ENCODE measurements at places on chromosomes 3 and 15.

DNA sequence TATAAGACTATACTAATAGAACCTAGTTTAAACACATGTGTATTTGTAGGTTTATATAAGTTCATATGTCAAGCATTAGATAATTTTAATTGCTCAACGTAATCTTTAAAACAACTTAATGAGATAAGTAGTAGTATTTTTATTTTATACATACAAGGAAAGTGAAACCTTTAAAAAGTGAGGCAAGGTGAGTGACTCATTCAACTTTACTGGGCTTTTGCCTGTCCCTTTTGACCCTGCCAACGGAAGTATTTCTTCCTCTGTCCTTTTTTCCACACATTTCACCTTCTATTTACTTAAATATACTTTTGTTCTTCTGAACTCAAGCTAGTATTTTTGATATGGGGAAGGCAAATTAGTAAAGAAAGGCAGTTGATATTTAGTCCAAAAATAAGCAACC is 78.5 kb downstream of the KBTBD8 start:
- DNase-seq = no peak
- H3K4me3 ChIP-seq = no peak overlapping the region
- H3K36me3 ChIP-seq = no peaks in the 10 kb centered on the region
- H3K27ac ChIP-seq = no peak overlapping the region
- H3K27me3 ChIP-seq = no peaks in the 10 kb centered on the region
- H3K4me1 ChIP-seq = peaks cover 10% of the 10 kb centered on the region

DNA sequence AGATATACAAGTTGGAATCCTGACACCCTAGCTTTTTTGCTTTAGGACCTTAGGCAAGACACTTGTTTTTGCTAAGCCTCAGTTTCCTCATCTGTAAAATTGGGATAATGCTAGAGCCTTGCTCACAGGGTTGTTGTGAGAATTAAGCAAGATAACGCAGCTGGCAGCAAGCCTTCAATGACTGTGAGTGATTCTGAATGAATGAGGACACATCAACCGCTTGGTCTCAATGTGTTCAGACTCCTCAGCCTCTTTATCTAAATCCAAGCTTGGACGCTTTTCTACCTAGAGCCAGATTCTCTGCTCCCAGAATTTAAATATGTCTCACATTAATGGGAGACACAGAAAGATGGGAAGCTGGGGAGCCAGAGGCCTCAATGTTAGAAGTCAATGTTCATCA is 11.8 kb upstream of the TLE3 start:
- peaks cover 36% of the 10 kb centered on the region for H3K4me1 ChIP-seq
- H3K27ac ChIP-seq = no peak overlapping the region
- no peak for DNase-seq

GRCh38 chr3:181756645-181757297 is 45.0 kb downstream of the SOX2 start:
- H3K27ac ChIP-seq = peak overlapping the region; percentile 95
- H3K4me3 ChIP-seq = peak overlapping the region; percentile 17
- peak; percentile 15 for DNase-seq
- H3K27me3 ChIP-seq = no peaks in the 10 kb centered on the region

DNA sequence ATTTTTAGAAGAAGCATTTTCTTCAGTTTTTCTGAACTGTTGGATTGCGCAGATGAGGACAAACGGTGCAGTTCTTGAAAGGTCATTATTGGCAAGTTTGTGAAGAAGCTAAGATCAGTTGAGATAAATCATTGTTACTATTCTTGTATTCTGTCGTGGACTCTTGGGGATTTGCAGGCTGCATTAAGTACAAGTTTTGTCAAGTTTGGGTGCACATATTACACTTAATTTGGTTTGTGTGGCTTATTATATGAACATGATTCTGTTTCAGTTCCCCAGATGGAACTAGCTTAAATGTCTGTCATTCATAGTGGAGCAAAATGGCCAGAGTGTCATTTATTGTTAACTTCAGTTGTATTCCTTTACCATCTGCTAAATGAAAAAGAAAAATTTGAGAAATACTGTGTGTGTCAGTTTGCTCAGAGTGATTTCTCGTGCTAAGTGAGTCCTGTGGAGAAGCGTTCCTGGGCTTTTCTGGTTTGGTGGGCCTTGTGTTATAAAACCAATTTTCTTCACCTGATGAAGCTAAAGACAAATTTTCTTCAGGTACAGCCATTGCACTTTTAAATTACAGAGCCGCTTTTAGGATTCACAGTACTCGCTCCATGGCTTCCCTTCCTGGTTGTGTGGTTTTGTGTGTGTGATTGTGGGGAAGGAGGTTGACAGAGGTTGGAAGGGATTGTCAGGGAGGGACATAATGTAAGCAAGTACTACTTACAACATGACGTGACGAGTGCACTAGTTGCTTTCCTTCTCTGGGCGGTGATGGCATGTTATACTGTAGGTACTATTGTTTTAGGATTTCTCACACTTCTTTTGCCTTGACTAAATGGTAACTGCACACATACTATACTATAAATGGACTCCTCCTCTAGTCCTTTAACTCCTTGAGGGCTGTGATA is 1.7 kb downstream of the AKAP13 start:
- H3K36me3 ChIP-seq = peaks cover 21% of the 10 kb centered on the region
- peak overlapping the region; percentile 85 for H3K4me3 ChIP-seq
- no peak overlapping the region for H3K27ac ChIP-seq
- peaks cover 49% of the 10 kb centered on the region for H3K4me1 ChIP-seq
- peaks cover 4% of the 10 kb centered on the region for H3K27me3 ChIP-seq

GRCh38 chr15:90221246-90221900 is 12.4 kb downstream of the CIB1 start:
- peaks cover 43% of the 10 kb centered on the region for H3K36me3 ChIP-seq
- no peak overlapping the region for H3K4me3 ChIP-seq
- DNase-seq = peak; percentile 63
- H3K4me1 ChIP-seq = peaks cover 10% of the 10 kb centered on the region
- H3K27ac ChIP-seq = no peak overlapping the region

- H3K4me1 ChIP-seq = peaks cover 35% of the 10 kb centered on the region
- DNase-seq = no peak
- H3K36me3 ChIP-seq = no peaks in the 10 kb centered on the region
- no peak overlapping the region for H3K4me3 ChIP-seq
- peaks cover 41% of the 10 kb centered on the region for H3K27me3 ChIP-seq
Measured at GRCh38 chr3:195005251-195005620, 265.7 kb downstream of the XXYLT1 start.

DNA sequence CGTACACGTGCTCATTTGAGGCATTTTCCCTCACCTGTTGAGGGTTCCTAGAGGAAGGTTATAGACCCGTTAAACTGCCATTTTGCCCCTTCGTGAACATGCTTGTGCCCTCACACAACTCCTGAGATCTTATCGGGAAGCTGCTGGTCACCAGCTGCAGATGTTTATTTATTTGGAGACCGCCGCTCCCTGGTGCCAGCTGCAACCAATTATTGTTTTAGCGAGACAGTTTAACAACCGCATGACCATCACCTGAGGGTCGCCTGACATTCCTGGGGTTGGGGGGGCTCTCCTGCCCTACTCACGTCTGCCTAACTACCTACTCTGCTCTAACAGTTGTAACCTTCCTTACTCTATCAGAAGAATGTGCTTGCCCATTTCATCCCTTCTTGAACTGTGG is 292.5 kb downstream of the MCTP2 start:
- no peaks in the 10 kb centered on the region for H3K36me3 ChIP-seq
- DNase-seq = peak; percentile 8
- no peak overlapping the region for H3K4me3 ChIP-seq
- no peaks in the 10 kb centered on the region for H3K27me3 ChIP-seq
- no peak overlapping the region for H3K27ac ChIP-seq

GRCh38 chr3:52682016-52682415 is 3.7 kb downstream of the PBRM1 start:
- peaks cover 47% of the 10 kb centered on the region for H3K4me1 ChIP-seq
- H3K27ac ChIP-seq = peak overlapping the region; percentile 36
- H3K4me3 ChIP-seq = peak overlapping the region; percentile 48
- H3K27me3 ChIP-seq = no peaks in the 10 kb centered on the region
- peaks cover 41% of the 10 kb centered on the region for H3K36me3 ChIP-seq

GRCh38 chr3:45181496-45181895 is 35.3 kb upstream of the CDCP1 start:
- H3K27me3 ChIP-seq = peaks cover 2% of the 10 kb centered on the region
- H3K4me1 ChIP-seq = peaks cover 43% of the 10 kb centered on the region
- H3K36me3 ChIP-seq = no peaks in the 10 kb centered on the region

DNA sequence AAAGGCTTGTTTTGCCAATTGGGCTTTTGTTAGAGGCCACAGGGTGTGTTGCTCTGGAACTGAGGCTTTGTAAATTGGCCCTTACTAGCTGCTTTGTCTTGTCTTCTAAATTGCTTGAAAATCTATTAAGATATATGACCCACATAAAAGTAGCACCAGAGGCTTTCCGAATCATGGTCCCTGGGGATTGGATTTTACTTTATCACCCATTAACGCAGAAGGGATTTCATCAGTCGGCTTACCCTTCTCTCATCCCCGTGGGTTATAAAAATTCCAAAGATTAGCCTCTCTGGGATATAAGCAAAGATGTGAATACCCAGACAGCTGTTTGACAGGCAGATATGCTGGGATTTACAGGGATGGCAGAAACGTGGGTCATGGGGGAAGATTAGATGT is 98.3 kb upstream of the CHL1 start:
- H3K4me1 ChIP-seq = peaks cover 38% of the 10 kb centered on the region
- H3K36me3 ChIP-seq = no peaks in the 10 kb centered on the region
- no peak overlapping the region for H3K4me3 ChIP-seq
- H3K27me3 ChIP-seq = no peaks in the 10 kb centered on the region

DNA sequence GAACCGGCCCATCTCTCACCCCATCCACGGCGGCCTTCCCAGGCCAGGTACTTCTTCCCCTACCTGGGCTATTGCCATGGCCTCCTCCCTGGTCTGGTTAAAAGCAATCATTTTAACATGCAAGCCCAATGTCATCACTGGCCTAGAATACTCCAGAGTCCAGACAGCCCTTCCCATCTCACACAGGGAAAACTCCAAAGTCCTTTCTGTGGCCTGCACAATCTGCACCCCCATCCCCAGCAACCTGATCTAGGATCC is 45.8 kb upstream of the SLCO2A1 start:
- no peak for DNase-seq
- H3K36me3 ChIP-seq = peaks cover 6% of the 10 kb centered on the region
- H3K4me3 ChIP-seq = no peak overlapping the region
- H3K4me1 ChIP-seq = peaks cover 24% of the 10 kb centered on the region
- no peak overlapping the region for H3K27ac ChIP-seq
- no peaks in the 10 kb centered on the region for H3K27me3 ChIP-seq

- H3K4me3 ChIP-seq = no peak overlapping the region
- peaks cover 20% of the 10 kb centered on the region for H3K27me3 ChIP-seq
- peak; percentile 34 for DNase-seq
- H3K36me3 ChIP-seq = peaks cover 36% of the 10 kb centered on the region
- peaks cover 15% of the 10 kb centered on the region for H3K4me1 ChIP-seq
Measured at GRCh38 chr3:8996681-8997121, 33.4 kb upstream of the RAD18 start.

GRCh38 chr3:183496311-183496710 is 59.2 kb downstream of the KLHL6 start:
- no peak overlapping the region for H3K4me3 ChIP-seq
- no peak overlapping the region for H3K27ac ChIP-seq
- H3K36me3 ChIP-seq = no peaks in the 10 kb centered on the region
- H3K27me3 ChIP-seq = peaks cover 7% of the 10 kb centered on the region
- DNase-seq = no peak
- peaks cover 8% of the 10 kb centered on the region for H3K4me1 ChIP-seq

DNA sequence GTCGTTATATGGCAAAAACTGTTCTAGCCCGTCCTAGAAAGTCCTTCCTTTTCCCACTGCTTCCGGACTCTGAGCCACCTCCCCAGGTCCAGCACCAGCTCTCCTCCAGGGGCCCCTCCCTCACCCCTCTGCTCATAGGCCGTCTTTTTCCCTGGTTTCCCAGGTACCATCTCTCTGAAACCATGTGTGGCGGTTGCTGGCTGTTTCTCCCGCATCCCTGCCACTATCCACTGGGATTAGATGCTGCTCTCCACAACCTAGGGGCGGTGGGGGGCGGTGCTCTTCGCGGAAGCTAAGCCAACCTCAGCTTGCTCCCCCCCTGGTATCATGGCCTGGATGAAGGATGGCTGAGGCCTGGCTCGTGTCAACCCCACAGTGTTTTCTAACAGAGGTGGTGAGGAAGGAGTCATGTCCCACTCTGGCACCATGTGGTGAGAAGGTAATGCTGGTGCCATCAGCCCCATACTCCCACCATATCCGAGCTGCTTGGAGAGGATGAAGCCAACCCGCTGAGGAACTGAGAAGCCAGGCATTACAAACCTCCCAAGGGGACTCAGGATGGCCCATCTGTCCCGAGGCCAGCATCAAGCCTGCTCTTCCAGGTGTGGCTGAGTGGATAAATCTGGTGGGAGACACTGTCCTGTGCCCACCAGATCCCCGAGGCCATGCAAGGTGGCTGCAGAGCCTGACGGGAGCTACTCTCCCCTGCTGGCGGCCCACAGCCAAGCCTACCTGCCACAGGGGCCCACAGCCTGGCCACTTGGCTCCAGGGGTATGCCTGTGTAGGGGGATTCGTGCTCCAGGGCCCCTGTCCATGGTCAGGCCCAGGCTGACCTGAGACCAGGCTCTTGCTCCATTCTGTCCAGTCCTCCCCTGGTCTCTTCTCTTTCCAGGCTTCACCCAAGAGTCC is 27.9 kb upstream of the SLC41A3 start:
- H3K27ac ChIP-seq = no peak overlapping the region
- H3K4me3 ChIP-seq = no peak overlapping the region
- peaks cover 11% of the 10 kb centered on the region for H3K4me1 ChIP-seq
- no peak for DNase-seq

DNA sequence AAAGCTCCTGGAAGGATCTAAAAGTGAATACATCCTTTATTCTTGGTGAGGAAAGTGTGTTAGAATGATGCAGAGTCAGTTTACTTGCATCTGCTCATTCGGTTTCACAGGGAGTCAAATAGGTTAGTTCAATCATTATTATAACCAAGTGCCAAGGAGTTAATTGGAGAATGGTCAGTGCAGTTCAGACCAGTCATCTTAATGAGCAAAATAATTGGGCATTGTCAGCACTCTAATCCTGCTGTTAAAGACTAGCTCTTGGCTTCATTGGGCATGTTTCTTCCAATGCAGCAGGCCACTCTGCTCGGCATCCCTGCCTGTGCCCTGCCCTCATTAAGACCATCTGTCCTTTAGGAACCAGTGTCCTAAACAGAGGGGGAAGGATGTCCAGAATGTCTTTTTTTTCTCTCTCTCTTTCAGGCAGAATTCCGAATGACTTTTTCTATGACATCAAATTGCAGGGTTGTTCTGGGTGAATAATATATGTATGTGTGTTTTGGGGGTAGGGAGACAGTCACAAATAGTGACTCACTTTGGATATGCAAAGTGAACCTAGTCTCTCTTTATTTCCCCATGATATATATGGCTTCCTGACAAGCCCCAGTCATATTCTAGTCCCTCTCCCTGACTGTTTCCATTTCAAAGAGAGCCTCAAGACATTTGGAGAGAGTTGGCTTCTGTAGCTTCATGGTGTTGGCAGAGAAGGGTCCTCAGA is 205.4 kb upstream of the TRIM42 start:
- H3K27ac ChIP-seq = no peak overlapping the region
- no peak for DNase-seq
- no peak overlapping the region for H3K4me3 ChIP-seq
- peaks cover 12% of the 10 kb centered on the region for H3K27me3 ChIP-seq
- no peaks in the 10 kb centered on the region for H3K36me3 ChIP-seq

DNA sequence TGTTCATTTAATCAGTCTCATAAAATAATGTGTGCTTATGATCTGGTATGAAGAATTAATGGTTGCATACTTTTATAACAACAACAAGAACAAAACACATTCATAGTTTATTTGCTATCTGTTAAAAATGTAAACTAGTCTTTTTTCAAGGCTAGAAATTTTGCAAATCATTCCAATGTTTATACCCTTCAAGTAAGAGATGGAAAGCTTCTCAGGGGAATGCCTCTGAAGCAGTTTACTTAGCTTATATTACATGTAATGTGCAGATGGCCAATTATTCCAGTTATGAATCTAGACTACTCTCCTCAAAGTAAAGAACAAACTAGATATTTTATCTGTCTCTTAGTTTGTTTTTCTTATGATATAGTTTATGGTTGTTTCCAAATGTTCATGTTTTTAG is 575.4 kb downstream of the NAALADL2 start:
- no peak overlapping the region for H3K27ac ChIP-seq
- no peak for DNase-seq
- H3K36me3 ChIP-seq = no peaks in the 10 kb centered on the region
- no peaks in the 10 kb centered on the region for H3K4me1 ChIP-seq
- H3K4me3 ChIP-seq = no peak overlapping the region

All from nephron progenitor cell (in vitro differentiated cells).